ENCODE measurements at places on chromosomes 1 and 21. TPM values are rescaled to one million over a fixed set of nuclear protein-coding genes. Genes with fewer than 3 reads are reported as not detected.

- no peaks in the 10 kb centered on the region for H3K4me1 ChIP-seq
- DNase-seq, result peak; percentile 22
- no peak overlapping the region for H3K27ac ChIP-seq
Observed at GRCh38 chr1:84020151-84020550, 21.2 kb upstream of the TTLL7 start.

GRCh38 chr21:45945066-45945867 lies 36.3 kb upstream of the COL6A1 start:
- no peaks in the 10 kb centered on the region for H3K4me1 ChIP-seq
- no peak for DNase-seq
- H3K27ac ChIP-seq, result no peak overlapping the region
- H3K27me3 ChIP-seq, result no peaks in the 10 kb centered on the region
- H3K36me3 ChIP-seq, result no peaks in the 10 kb centered on the region
- no peak overlapping the region for H3K4me3 ChIP-seq

DNA sequence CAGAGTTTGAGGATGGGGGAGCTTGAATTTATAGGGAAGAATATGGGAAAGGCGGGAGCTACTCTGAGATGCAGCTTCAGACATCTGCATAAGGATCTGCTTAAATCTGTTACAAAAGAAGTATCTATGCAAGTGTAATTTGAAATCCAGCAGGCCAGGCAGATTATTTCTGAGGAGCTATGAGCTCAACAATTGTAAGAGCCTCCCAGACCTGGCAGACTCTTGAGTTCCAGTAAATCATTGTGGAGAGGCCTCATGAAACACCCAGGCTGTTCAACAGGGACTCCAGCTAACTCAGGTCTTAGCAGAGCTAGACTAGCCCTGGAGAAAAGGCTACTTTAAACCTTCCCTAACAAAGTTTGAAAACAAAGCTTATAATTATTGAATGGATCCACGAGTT lies 647.5 kb upstream of the CHRM3 start:
- H3K4me3 ChIP-seq, result no peak overlapping the region
- no peak overlapping the region for H3K27ac ChIP-seq
- no peaks in the 10 kb centered on the region for H3K27me3 ChIP-seq
- H3K36me3 ChIP-seq, result no peaks in the 10 kb centered on the region
- DNase-seq, result no peak
- H3K4me1 ChIP-seq, result no peaks in the 10 kb centered on the region

- H3K27ac ChIP-seq, result no peak overlapping the region
- no peaks in the 10 kb centered on the region for H3K27me3 ChIP-seq
- H3K4me3 ChIP-seq, result no peak overlapping the region
- DNase-seq, result no peak
- no peaks in the 10 kb centered on the region for H3K36me3 ChIP-seq
Observed at GRCh38 chr1:44826375-44827196, 16.5 kb downstream of the PTCH2 start.

DNA sequence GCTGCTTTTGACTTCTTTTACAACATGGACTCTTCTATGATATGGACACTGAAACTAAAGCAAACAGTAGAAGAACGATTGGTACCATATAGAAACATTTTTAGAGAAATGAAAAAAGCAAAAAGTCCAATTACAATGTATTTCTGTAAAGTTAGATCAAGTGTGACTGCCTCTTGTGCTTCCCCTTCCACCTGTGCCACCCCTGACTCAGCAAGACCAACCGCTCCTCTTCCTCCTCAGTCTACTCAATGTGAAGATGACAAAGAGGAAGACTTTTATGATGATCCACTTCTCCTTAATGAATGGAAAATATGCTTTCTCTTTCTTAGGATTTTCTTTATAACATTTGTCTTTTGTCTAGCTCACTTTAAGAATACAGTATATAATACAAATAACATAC lies 66.9 kb downstream of the PHTF1 start:
- no peaks in the 10 kb centered on the region for H3K27me3 ChIP-seq
- no peak overlapping the region for H3K4me3 ChIP-seq
- H3K4me1 ChIP-seq, result no peaks in the 10 kb centered on the region
- H3K27ac ChIP-seq, result no peak overlapping the region
- H3K36me3 ChIP-seq, result no peaks in the 10 kb centered on the region
- DNase-seq, result no peak

DNA sequence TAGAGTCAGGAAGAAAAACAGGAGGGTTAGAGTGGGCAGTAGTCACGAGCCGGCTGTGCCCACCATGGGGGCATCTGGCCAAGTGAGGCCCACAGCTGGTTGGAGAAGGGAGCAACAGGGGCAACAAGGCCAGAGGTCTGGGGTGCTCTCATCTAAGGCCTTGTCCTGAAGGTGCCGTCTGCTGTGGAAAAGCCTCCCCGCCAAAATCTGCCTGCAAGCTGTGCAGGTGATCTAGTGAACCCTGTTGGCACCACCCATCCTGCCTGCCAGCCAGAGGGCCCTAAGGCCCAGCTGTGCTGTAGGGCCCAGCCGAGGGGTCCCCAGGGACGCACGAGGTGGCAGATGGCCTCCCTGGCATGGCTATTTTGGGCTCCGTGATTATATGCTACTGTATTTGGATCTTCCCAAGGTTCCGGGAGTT lies 51.3 kb downstream of the LGR6 start:
- no peak for DNase-seq
- H3K4me1 ChIP-seq, result no peaks in the 10 kb centered on the region
- H3K27me3 ChIP-seq, result no peaks in the 10 kb centered on the region
- no peak overlapping the region for H3K4me3 ChIP-seq
- H3K36me3 ChIP-seq, result no peaks in the 10 kb centered on the region
- no peak overlapping the region for H3K27ac ChIP-seq

DNA sequence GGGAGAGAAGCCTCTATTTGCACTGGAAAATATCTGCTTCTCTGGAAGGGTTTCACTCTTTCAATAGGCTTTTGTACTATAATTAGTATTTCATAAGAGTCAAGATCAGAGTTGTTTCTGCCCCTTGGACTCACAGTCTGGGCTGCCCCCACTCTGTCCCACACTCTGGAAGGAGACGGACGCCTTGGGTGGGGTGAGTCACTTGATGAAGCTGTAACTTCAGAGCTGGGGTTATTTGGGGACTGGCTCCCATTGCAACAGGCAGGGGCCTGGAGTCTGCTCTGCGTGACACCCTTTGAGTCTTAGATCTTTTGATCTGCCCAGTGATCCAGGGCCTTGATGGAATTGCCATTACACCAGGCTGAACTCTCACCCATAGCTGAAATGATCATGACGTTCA lies 4.0 kb upstream of the KCNA10 start:
- DNase-seq, result no peak
- no peak overlapping the region for H3K4me3 ChIP-seq
- no peaks in the 10 kb centered on the region for H3K27me3 ChIP-seq
- no peaks in the 10 kb centered on the region for H3K4me1 ChIP-seq
- H3K27ac ChIP-seq, result no peak overlapping the region

DNA sequence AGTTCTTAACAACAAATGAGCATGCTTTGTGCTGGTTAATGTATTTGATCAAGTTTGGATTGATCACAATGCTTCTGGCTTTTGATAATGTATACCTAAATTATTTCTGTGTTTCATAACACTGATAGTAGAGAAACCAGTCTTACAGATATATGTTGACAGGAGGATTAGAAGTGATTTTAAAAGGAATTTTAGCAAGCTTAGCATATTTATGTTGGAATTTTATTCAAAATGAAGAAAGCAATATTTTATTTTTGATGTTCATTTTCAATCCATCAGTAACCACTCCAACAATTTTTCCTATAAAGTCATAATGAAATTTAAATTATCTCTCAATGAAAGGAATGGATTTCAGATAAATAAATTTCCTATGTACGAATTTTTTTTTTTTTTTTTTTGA lies 291.8 kb downstream of the HHIPL2 start:
- no peak for DNase-seq
- no peaks in the 10 kb centered on the region for H3K36me3 ChIP-seq
- H3K27me3 ChIP-seq, result no peaks in the 10 kb centered on the region
- no peaks in the 10 kb centered on the region for H3K4me1 ChIP-seq
- no peak overlapping the region for H3K4me3 ChIP-seq

- H3K4me3 ChIP-seq, result no peak overlapping the region
- H3K27me3 ChIP-seq, result peaks cover under 1% of the 10 kb centered on the region
- H3K4me1 ChIP-seq, result peaks cover 14% of the 10 kb centered on the region
- DNase-seq, result no peak
- no peaks in the 10 kb centered on the region for H3K36me3 ChIP-seq
- H3K27ac ChIP-seq, result no peak overlapping the region
Observed at GRCh38 chr1:41356752-41357151, 4.5 kb upstream of the FOXO6 start.

DNA sequence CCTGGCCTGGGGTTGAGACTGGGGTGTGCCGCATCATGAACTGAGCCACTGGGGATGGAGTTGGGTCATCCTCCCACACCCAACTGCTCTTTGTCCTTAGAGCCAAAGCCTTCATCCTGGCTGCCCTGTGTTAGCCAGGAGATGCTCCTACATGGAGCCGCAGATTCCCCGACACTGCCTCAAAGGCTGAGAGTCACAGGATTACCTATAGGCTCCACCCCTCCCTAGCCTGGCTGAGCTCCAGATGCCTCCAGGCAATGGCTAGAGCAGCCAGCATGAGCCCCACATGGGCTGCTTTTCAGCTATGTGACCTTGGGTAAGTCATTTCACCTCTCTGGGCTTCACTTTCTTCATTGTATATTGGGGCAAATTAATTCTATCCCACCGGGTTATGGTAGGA lies 119.9 kb upstream of the POU3F1 start:
- H3K4me3 ChIP-seq, result no peak overlapping the region
- no peak overlapping the region for H3K27ac ChIP-seq
- DNase-seq, result no peak

DNA sequence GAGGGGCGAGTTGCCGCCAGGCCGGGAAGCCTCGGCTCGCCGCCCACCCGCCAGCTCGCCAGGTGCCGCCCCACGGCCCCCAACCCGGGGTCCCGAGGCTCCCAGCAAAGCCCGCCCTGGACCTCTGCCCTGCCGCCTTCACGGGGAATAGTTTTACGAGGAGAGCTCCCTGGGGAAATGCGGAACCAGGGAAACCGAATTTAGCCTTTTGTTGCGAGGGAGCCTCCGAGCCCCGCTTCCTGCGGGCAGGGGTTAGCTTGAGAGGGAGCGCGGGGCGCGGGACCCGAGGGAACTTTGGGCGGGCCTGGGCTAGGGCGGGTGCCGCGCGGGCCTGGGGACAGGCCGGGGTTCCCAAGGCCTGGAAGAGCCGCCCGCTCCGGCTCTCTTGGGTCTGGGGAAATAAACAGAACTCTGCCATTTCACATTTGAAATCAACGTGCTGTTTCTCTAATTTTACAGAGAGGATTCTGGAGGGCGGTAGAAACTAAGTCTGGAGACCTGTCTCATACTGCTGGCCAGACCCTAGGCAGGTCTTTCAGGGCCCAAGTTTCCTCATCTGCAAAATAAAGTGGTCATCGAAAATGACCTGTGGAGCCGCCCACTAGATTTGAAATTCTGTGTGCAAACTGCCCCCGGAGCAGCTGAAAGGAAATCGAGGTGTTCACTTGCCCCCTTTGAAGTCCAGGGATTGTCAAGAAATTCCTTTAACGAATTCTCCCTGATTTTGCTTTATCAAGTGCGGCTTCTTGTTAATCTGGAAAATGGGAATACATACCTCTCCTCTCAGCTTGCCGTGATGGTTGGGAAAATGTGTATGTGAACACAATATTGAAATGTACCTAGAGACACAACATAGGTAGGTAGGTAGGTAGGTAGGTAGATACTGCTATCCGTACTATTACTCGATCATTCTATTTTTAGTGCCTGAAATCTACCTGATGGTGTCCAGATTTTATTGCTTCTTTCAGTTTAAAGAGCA lies 749 bp upstream of the GLUL start:
- H3K36me3 ChIP-seq, result no peaks in the 10 kb centered on the region
- H3K4me1 ChIP-seq, result no peaks in the 10 kb centered on the region
- H3K27ac ChIP-seq, result peak overlapping the region; percentile 98
- H3K27me3 ChIP-seq, result no peaks in the 10 kb centered on the region

GRCh38 chr1:148162363-148162762 lies 10.3 kb upstream of the NBPF11 start:
- H3K4me1 ChIP-seq, result no peaks in the 10 kb centered on the region
- no peak for DNase-seq
- H3K36me3 ChIP-seq, result no peaks in the 10 kb centered on the region
- H3K4me3 ChIP-seq, result no peak overlapping the region
- no peak overlapping the region for H3K27ac ChIP-seq

GRCh38 chr1:10495475-10495817 lies 20.7 kb downstream of the PEX14 start:
- H3K36me3 ChIP-seq, result no peaks in the 10 kb centered on the region
- H3K4me3 ChIP-seq, result no peak overlapping the region
- DNase-seq, result no peak
- H3K4me1 ChIP-seq, result no peaks in the 10 kb centered on the region

GRCh38 chr1:13764588-13765332 lies 64.8 kb downstream of the PRDM2 start:
- H3K36me3 ChIP-seq, result no peaks in the 10 kb centered on the region
- no peak overlapping the region for H3K4me3 ChIP-seq
- DNase-seq, result no peak
- no peaks in the 10 kb centered on the region for H3K4me1 ChIP-seq
- no peak overlapping the region for H3K27ac ChIP-seq

DNA sequence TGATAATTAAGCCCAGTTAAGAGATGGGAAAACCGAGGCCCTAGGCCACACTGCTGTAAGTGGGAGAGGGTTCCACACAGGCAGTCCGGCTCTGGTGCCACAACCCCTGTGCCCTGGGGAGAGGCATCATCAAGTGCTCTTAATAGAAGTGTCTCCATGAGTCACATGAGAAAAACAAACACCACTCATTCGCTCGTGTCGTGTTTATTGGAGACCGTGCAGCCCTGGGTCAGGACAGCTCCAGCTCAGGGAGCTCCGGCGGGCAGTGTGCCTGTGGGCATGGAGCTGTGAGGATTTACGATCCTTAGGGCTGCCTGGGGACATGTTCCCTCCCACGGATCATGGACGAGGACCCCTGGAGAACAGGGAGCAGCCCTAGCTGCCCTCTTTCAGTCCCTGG lies 658.5 kb downstream of the AJAP1 start:
- no peak overlapping the region for H3K27ac ChIP-seq
- H3K27me3 ChIP-seq, result no peaks in the 10 kb centered on the region
- H3K36me3 ChIP-seq, result no peaks in the 10 kb centered on the region

- H3K36me3 ChIP-seq, result no peaks in the 10 kb centered on the region
- H3K27me3 ChIP-seq, result peaks cover 3% of the 10 kb centered on the region
- H3K4me3 ChIP-seq, result peak overlapping the region; percentile 86
- no peak for DNase-seq
- H3K27ac ChIP-seq, result no peak overlapping the region
Observed at GRCh38 chr1:232627171-232627570, 2.8 kb downstream of the SIPA1L2 start.

DNA sequence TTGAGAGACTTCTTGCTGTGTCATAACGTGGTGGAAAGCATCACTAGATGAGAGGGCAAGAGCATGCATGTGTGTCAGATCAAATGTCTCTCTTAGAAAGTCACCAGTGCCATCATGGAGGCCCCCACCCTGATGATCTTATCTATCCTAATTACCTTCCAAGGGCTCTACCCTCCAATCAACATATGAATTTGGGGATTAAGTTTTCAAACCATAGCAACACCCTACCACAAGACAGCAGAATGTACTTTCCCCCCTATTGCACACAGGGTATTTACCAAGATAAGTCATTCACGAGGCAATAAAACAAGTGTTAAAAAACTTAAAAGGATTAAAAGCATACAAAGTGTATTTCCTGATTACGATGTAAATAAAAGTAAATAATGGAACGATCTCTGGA lies 515.6 kb downstream of the LMO4 start:
- no peaks in the 10 kb centered on the region for H3K4me1 ChIP-seq
- H3K36me3 ChIP-seq, result no peaks in the 10 kb centered on the region
- no peak overlapping the region for H3K4me3 ChIP-seq
- no peak overlapping the region for H3K27ac ChIP-seq
- DNase-seq, result no peak
- no peaks in the 10 kb centered on the region for H3K27me3 ChIP-seq

OLIG2 gene
- total RNA-seq, result not detected

LINGO4 gene
- 0.12 TPM for total RNA-seq

F3 gene
- total RNA-seq, result 20.9 TPM

KCNJ6 gene
- total RNA-seq, result 0.21 TPM

DUSP23 gene
- 43.3 TPM for total RNA-seq

MFAP2 gene
- 6.0 TPM for total RNA-seq
